ENCODE measurements at places on chromosomes 4 and X.

DNA sequence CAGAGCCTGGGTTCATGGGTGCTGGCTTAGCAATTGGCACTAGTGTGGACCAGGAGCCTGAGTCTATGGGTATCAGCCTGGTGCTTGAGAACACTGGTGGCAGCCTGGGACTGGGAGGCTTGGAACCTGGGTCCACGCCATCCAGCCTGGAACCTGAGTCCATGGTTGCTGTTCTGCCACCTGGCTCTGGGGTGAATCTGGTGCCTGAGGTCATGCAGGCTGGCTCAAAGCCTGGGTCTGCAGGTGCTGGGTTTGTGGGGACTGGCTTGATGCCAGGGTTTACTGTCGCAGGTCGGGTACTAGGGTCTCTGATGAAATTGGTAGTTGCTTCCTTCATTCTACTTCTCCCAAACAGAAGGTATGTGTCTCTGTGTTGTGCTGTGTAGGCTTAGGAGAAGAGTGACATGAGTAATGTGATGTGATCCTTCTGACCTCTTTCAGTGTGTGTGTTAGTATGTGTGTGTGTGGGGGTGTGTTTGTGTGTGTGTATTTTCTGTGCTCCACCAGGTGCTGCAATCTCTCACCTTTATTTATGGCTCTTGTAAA is 517.0 kb upstream of the EPHA5 start:
- no peak for DNase-seq

DNA sequence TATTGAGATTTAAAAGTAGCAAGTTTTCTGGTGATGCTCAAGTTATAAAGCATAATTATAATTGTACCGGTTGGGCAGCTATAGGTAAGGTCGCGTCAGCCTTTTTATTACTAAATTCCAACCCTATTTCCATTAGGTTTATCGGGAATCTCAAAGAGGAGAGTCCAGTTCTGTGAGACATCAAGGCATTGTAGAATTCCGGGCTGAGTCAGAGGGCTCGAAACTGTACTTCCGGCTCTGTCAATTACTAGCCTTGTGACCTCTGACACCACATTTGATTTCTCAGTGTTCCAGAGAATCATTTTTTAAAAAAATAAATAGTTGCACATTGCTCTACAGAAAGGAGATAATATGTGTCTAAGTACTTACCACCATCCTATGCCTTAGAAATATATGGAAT is 4.3 kb downstream of the IL1RAPL1 start:
- DNase-seq = no peak

DNA sequence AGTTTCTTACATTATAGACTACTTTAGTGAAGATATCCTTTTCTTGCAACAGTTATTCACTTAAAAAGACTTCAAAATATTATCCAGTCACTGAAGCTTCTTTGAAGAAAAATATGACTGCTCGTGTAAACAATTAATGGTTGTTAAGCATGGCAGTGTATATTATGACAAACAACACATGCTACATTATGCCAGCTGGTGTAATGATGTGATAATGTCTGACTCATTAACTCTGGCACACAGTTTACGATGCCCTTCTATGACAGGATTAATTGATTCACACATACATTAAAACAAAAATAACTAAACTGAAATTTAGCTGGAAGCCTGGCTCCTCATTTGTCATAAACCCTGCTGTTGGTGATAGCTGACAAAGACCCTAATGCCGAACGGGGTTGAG is 22.4 kb downstream of the GK2 start:
- DNase-seq = no peak

DNA sequence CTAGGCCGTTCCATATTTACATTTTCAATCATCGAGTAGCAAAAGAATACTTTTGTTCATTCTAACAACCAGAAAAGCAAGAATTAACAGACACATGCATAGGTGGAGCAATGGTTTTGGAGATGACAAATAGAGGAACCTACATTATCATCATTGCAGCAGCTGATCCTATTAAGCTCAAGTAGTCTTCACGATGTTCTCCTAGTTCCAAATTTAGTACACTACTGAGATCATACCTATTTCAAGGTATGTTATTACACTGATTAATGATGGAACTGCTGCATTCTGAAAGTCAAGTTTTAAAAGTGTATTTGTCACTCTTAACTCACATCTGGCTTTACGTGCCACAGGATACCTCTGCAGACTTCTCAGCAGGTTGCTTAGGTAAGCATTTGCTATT is 87.4 kb downstream of the ADGRA3 start:
- no peak for DNase-seq

DNA sequence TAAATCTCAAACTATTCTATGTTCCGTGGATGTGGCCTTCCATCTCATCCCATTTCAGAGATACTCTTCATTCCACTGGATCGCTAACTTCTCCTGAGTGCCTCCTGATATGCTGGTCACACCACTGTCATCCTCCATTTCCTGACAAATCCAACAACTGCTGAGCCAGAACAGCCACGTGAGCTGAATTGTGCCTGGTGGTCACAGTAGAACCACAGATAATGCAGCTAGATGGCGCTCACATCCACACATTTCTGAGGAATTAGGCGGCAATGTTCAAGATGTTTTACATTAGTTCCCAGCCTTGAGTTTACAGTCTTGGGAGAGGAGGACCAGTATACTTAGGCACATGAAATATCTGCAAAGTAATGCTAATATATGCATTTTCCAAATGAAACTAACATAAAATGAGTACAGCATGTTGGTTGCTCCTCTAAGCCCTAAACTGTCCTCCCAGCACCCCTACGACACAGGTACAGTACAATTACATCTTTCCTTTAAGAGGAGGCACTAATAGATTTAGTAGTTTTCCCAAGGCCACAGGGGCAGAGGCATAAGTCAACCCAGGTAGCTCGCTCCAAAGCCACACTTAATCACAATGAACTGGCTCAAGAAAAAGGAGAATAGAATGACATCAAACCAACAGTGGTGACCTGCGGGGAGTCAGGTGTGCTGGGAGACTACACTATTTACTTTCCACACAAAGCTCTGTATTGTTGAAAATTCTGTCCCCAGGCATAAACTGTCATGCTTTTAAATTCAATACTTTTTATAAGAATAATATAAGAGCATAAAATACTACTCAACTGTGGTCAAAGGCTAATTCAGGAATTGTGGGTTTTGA is 134.2 kb downstream of the CHIC2 start:
- DNase-seq = peak; percentile 85

- DNase-seq = no peak
These were observed 80.3 kb downstream of the BANK1 start for GRCh38 chr4:101870874-101871273.

DNA sequence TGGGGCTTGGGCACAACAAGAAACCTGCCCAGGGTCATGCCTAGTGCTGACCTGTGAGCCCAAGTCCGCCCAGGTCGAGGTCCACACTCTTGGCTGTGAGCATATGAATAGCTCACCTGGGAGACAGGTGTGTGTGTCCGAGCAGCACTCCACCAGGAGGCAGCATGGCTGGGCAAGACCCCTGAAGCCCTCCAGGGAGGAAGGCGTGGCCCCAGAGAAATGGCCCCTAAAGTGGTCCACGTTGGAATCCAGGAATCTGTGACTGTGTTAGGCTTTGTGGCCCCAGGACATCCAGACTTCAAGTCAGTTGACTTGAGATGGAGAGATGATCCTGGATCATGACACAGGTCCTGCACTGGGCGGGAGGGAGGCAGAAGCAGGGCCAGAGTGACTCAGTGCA is 138.8 kb downstream of the CPZ start:
- no peak for DNase-seq

GRCh38 chr4:27908356-27908755 is 1047.7 kb downstream of the STIM2 start:
- no peak for DNase-seq

DNA sequence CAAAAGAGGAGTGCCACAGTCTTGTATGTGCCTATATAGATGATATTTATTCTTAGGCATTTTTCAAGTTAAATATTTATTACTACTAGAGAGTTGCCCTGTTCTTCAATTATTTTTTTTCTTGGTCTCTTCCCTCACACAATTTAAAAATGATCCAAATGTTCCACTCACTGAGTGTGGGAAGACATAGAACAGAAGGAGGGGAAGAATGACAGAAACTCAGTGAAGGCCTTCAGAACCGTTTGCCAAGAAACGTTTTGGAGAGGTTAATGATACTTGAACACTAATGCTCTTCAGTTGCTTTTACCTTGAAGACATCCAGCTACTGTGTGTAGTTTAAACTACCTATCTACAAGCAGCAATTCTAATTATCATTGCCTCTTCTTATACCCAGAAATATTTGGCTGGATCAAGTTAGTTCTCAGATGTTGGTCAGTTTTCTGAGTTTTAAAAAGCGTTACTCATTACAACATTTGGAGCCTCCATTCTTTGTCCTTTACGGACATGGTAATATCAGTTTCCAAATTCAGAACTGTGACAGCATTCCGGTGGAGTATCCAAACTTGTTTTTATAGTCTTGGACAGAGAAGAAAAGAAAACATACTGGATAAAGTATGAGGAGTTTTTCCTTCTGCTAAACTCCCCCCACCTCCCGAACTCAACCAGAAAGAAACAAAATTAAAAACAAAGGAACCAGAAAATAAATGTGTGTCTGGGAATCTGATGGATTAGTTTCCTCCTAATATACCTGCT is 389.7 kb downstream of the SPRY1 start:
- DNase-seq = no peak

DNA sequence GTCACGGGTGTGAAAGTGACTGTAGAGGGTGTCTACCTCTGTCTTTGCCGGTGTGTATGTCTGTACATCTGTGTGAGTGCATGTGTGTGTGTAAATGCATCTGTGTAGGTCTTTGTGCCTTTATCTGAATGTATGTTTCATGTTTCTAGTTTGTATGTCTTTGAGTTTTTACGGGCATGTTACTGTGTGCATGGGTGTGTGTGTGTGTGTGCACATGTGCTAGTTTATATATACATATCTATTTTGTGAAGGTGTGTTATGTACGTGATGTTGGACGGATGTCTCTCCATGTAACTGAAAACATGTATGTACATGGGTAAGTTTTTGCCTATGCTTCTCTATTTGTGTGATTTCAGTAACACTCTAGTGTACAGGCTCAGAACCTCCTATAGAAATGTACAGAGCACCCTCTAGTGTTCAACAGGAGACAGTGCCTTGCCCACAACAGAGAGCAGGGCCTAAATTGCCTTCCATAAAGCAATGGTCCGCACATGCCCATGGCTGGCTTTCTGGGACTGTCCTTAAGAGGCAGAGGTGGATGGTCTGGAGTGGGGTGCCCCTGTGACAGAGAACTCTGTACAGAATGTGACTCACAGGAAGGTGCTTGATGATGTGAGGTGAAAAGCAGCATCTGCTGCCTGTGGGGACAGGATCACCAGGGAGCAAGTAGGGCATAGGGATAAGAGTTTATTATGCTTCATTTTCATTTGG is 343.5 kb downstream of the RAPGEF2 start:
- DNase-seq = peak; percentile 60

- peak; percentile 18 for DNase-seq
These were observed at the start of gene FHIP1A for GRCh38 chr4:151408630-151409469. TSS of gene FHIP1A (plus strand) at chr4:151409176. CDS start at chr4:151566260, 157,084 bp downstream.

- no peak for DNase-seq
These were observed 20.8 kb upstream of the TMEM184C start for GRCh38 chr4:147596377-147596776.

DNA sequence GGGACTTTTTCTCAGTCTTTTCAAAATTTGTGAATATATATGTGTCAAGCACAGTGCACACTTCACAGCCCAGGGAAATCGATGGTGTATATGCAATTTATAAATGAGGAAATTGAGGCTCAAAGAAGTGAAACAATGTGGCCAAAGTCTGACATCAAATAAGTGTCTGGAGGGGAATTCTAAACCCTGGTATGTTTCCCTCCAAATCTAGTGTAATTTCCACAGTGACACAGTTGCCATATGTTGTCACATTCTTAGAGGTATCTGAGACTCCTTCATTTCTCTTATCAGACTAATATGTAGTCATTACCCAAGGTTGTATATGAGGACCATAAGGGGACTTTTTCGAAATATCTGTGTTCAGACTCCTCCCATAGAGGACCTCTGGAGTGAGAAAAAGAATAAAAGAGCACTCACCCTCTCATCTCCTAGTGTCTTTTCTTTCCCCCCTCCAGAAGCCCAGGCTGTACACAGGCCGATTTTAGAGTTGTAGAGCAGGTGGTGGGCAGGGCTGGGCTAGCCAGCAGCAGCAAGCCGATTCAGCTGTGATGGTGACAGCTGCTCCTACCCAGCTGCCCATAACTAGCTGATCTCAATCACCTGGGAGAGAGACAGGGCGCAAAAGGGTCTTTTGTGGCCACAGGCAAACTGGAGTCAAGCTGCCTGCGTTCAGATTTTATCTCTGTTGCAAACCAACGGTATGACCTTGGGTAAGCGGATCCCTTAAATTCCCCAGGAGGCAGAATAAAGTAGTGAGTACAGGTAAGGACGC is 55.1 kb downstream of the CLCN5 start:
- no peak for DNase-seq

- DNase-seq = no peak
These were observed 5.2 kb downstream of the TLR3 start for GRCh38 chr4:186074189-186074588.

- no peak for DNase-seq
These were observed 310.7 kb downstream of the PPARGC1A start for GRCh38 chr4:23579166-23579565.

DNA sequence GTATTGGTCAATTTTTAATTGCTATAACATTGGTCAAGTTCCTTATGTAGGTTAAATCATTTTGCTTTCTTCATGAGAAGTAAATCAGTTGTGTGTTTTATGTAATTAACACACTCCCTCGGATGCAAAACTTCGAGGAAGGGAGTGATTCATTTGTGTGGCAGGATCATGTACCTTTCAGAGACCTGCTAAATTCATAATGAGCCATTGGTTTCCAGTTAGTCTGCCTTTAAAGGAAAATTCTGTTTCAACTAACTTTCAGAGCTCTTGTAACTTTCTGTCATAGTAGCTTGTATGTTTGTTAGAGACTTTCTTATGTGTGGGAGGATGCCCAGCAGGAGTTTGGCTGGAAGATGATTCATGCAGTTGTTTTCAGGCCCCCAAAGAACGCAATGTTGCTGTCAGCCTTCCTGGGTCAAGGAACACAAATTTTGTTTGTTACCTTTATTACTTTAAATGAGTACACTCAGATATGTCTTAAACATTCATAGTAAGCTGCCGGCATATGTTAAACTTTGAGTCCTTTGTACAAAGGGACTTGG is 72.1 kb downstream of the GPR101 start:
- DNase-seq = no peak

DNA sequence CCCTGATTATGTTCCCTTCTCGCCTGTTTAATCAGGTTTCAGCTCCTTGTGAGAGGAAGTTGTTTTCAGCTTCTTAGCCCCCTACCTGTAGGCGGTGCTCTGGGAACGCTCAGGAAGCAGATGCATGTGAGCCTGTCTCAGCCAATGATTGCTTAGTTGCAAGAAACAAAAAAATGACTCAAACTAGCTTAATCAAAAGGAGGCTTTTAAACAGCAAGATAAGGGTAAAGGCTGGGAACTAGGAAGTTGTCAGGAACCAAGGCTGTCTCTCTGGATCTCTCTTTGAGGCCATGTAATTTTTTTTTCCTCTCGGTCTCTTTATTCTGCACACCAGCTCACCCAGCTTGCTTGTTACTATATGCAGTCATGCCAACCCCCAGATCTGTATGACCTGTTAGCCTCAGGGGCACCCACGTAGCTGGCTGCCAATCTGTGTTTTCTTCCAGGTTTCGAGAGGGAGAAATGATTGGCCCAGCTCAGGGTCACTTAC is 109.1 kb downstream of the PTTG2 start:
- DNase-seq = no peak

GRCh38 chrX:151505796-151506195 is 57.7 kb upstream of the PASD1 start:
- no peak for DNase-seq
